Stimulated activated CD8-positive, alpha-beta memory T cell treated with anti-CD3 and anti-CD28 coated beads, Interleukin-4, amount 100 ng/mL, for 1 hour (primary cell): ENCODE measurements at places on chromosomes 3 and 15.
A peak's percentile ranks its signal among the peaks of the same experiment; 100 is the strongest.

GRCh38 chr3:190279690-190280089, 42.6 kb downstream of the CLDN1 start:
- DNase-seq, result no peak

DNA sequence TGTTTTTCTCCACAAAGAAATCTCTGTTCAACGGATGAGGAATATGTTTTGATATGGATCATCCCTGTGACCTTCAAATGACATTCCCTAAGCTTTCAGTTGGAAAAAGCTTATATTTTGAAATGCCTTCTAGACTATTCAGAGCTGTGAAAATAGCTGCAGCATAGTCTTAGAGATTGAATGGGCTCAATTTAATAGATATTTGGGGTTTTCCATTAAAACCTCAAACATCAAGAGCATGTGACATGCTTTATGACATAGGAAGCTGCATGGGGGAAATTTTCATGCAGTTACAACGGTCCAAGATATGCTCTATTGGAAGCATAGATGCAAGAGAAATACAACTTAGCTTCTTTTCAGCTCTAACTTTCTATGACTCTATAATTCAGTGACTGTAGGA, 102.8 kb downstream of the LSAMP start:
- no peak for DNase-seq

DNA sequence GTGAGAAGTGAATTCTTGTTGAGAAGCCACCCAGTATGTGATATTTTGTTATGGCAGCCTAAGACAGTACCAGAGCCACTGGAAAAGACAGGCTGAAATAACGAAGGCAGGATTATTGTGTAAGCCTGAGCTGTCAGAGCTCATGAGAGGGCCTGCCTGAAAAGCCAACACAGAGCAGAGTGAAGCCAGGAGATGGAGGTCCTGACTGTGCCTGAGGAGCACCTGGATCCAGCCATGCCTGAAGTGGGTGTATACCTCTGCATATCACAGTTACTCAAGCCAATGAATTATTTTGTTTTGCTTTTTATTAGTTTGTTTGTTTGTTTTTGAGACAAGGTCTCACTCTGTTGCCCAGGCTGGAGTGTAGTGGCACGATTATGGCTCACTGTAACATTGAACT, 4.1 kb upstream of the CMTM7 start:
- no peak for DNase-seq

DNA sequence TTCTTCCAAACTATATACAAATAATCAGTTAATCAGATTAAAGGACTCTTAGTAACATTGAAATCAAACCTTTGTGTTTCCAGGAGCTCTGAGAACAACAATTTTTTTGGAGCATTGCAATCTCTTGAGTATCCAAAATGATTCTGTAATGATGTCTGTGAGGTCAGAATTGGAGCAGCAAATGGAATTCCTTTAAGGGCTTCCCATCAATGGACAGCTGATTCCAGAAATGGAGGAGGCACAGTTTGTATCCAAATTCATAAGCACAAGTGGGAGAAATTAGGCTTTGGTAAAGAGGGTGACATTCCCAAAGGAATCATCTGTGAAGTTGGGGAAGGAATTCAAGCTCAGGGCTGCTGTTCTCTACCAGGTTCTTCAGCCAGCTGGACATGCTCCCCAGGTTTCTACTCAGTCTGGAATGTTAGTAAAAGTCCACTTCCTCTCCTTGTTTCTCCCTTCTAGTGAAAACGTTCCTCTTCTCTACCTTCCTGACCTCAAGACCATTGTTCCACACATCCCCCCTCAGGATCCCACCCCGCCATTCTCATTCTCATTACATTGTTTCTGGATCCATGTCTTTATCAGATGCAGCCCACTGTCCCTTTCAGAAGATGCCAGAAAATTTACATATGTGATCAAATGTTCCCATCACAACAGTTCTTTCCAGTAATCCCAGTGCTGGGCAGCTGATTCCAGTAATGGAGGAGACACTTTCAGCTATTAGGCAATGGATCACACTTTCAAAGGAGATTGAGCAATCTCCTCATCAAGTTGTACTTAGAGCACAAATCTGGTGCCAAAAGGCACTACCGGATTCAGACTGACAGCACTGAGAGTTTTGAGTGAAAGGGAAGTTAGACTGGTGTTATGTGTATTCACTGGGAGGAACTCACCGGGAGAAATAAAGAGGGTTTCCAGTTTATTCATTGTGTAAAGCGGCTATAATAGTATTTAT, 391.3 kb upstream of the TPRG1 start:
- DNase-seq, result no peak

- no peak for DNase-seq
Observed at GRCh38 chr3:188036375-188037194, 117.4 kb upstream of the LPP start.

DNA sequence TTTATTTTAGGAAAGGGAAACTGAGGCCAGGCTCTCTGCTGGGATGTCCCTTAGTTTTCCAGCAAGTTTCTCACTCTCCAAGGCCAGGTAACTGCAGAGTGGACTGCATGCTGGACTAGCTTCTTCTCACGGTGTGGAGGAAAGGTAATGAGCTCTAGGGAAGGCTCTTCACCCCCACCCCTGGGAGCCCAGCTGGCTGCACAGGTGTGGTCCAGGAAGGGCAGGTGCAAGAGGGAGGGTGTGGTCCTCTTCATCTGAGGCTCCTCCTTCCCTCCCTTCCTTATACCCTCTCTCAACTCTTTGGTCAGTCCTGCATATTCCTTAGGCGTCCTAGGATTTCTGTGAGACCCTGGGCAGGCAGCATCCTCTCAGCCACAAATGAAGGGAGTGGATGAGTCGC, 33.9 kb downstream of the RNU5B-1 start:
- DNase-seq, result no peak

GRCh38 chr3:150216866-150217600, 191.1 kb upstream of the TSC22D2 start:
- no peak for DNase-seq

DNA sequence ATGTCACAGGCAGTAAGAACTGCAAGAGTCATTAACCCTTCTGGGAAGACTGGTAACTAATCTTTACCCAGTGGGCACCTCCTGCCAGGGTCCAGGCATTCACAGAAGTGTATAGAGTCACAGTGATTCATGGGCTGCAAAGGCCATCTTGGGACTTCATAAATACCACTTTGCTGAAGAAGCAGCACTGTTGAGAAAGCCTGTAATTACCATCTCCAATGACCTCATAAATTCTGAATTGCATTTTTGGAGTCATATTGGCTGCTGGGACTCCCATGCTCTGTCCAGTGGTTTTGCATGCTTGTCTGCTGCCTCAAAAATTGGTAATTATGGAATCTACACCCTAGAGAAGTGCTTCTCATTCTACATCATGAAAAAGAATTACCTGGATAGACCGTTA, 837.2 kb downstream of the NTRK3 start:
- no peak for DNase-seq

DNA sequence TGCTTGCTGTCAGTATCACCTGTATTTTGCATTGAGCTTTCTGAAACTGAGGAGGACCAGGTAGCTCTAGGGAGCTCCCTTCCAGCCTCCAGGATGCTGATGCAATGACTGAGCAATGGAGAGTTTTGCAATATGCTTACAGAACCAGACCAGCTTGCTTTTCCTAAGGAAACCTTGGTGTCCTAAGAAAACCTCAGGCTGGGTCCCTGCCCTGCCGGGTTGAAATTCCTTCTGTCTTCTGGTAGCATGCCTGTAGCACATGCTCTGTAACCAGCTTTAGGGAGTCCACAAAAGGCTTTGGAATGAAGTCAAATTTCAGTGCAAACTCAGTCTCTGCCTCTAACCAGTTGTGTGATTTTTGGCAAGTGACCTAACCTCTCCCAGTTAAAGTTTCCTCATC, 65.8 kb upstream of the GSK3B start:
- DNase-seq, result no peak

GRCh38 chr3:134394380-134394779, 20.1 kb upstream of the AMOTL2 start:
- DNase-seq, result no peak

DNA sequence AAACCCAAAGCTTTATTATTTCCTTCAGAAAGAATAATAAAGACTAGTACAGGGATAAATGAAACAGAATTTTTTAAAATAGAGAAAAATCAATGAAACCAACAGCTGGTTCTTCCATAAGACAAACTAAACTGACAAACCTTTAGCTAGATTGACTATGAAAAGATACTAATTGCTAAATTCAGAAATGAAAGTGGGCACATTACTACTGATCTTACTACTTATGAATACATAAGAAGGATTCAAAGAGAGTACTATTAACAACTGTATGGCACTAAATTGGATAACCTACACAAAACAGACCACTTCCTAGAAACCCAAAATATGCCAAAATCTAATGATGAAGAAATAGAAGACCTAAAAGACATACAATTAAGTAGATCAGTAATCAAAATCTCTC, 278.2 kb downstream of the ISL2 start:
- DNase-seq, result no peak

DNA sequence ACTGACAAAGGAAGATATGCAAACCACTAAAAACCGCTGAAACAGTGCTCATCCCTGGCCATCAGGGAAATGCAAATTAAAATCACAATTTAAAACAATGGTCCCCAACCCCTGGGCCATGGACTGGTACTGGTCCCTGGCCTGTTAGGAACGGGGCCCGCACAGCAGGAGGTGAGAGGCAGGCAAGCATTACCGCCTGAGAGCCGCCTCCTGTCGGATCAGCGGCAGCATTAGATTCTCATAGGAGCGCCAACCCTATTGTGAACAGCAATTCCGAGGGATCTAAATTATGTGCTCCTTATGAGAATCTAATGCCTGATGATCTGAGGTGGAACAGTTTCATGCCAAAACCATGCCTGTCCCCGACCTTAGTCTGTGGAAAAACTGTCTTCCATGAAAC, 14.4 kb downstream of the SLC12A6 start:
- DNase-seq, result no peak

- peak; percentile 10 for DNase-seq
Observed at GRCh38 chr15:41659855-41660234, 360 bp upstream of the MGA start.

GRCh38 chr3:27960133-27960532, 238.0 kb upstream of the EOMES start:
- no peak for DNase-seq

- no peak for DNase-seq
Observed at GRCh38 chr3:36969540-36970432, 23.1 kb downstream of the EPM2AIP1 start.

GRCh38 chr15:85681386-85681785, 113.3 kb downstream of the KLHL25 start:
- no peak for DNase-seq
